ENCODE measurements at places on chromosomes 6 and 20. TPM values are rescaled to one million over a fixed set of nuclear protein-coding genes. Genes with fewer than 3 reads are reported as not detected.

SDHAF4 gene
- total RNA-seq = 10.1 TPM

KLHDC3 gene
- 73.5 TPM for total RNA-seq

ANKEF1 gene
- total RNA-seq = 2.6 TPM

PAK5 gene
- not detected for total RNA-seq

SLC35B3 gene
- total RNA-seq = 11.0 TPM

NT5DC1 gene
- 46.3 TPM for total RNA-seq

KHDC1L gene
- not detected for total RNA-seq

SHLD1 gene
- total RNA-seq = 7.7 TPM

RFX6 gene
- not detected for total RNA-seq

SEMG1 gene
- not detected for total RNA-seq

EYA2 gene
- total RNA-seq = not detected

SLC22A16 gene
- not detected for total RNA-seq

PHF3 gene
- total RNA-seq = 44.1 TPM

GPX5 gene
- not detected for total RNA-seq

MOG gene
- not detected for total RNA-seq

FLOT1 gene
- 155 TPM for total RNA-seq

CST1 gene
- not detected for total RNA-seq

CLPSL1 gene
- not detected for total RNA-seq

TRERF1 gene
- 10.3 TPM for total RNA-seq

PROKR2 gene
- total RNA-seq = 0.18 TPM

SYCP2L gene
- not detected for total RNA-seq

BTNL2 gene
- total RNA-seq = not detected

SAMD3 gene
- 12.5 TPM for total RNA-seq

TBXT gene
- not detected for total RNA-seq

ADGB gene
- 0.35 TPM for total RNA-seq

KCNK17 gene
- not detected for total RNA-seq

DNMT3B gene
- total RNA-seq = 1.00 TPM

SLC2A10 gene
- not detected for total RNA-seq

TFAP2B gene
- total RNA-seq = not detected

SPAG4 gene
- 2.1 TPM for total RNA-seq

SMLR1 gene
- not detected for total RNA-seq
